ENCODE measurements at places on chromosomes 7 and 10. TPM values are rescaled to one million over a fixed set of nuclear protein-coding genes. Genes with fewer than 3 reads are reported as not detected.

CALY gene
- 0.69 TPM for total RNA-seq

KAZALD1 gene
- 0.61 TPM for total RNA-seq

CRYGN gene
- total RNA-seq = 2.3 TPM

PPP1R17 gene
- total RNA-seq = not detected

LRRC18 gene
- total RNA-seq = 1.4 TPM

DNA sequence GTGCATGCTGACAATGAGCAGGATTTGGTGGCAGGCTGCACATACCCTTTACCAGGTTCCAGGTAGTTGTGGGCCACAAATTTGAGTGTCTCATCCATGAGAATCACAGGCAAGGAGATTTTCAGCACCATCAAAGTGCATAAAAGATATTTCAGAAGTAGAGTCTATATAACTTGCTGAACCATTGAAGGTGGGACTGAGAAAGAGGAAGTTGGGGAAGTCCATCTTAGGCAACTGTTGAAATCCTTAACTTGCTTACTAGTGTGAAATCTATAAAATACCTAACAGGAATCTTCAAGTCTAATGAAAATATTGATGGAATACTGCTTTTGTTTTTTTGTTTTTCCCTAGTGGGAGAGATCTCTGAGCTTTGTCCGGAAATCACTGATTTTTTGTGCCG, 325.1 kb upstream of the PLXDC2 start:
- H3K27me3 ChIP-seq = no peaks in the 10 kb centered on the region
- no peak overlapping the region for H3K4me3 ChIP-seq
- DNase-seq = no peak
- no peaks in the 10 kb centered on the region for H3K4me1 ChIP-seq

DNA sequence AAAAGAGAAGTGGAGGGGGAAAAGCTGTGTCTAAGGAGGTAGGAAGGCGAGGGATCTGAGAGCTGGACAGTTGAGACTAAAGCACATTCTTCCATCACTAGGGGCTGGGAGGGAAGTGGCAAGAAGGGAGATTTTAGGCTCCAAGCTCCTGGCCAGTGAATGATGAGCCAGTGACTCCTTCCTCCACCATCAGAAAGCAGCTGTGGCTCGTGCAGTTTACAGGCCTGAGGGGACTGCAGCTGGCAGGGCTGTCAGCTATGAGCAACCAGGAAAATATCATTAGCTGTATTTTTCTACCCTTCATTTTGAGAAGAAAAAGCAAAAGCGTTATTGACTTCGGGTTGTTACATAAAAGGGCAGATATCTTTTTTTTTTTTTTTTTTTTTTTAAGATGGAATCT, 60.7 kb downstream of the GPAM start:
- DNase-seq = no peak
- no peaks in the 10 kb centered on the region for H3K4me1 ChIP-seq

DNA sequence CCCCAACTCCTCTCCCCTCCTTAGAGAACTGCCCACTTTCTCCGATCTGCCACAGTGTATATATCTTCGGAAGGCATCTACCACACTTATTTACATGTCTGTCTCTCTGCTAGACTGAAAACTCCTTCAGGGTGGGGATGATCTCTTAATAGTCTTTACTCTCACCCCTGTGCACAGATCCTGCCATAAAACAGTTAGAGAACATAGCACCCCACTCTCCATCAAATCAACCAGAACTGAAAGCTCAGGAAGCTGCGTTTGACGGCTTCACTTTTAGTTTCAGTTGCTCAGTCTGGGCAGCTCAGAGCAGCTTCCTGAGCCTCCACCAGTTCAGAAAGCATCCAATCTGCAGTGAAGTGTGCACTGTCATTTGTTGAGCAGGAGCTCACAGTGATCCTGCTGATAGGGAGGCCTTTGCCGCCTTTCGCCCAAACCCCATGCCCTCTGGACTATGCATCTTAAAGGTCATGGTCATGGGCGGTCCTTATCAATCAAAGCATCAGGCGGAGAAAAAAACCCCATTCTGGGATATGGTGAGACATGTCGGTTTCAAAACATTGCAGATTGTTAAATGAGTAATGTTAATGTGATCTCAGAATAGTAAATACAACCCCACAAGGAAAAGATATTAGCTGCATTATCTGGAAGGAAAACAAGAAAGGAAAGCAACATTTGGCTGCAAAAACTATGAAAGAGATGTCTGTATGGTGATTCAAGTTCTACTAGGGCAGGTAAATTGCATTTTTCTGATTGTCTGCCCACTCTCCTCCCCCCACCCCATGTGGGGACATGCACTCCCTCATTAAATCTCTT, 167.1 kb upstream of the ADO start:
- H3K4me1 ChIP-seq = peaks cover 10% of the 10 kb centered on the region
- H3K27me3 ChIP-seq = no peaks in the 10 kb centered on the region
- H3K4me3 ChIP-seq = no peak overlapping the region
- no peaks in the 10 kb centered on the region for H3K36me3 ChIP-seq

DNA sequence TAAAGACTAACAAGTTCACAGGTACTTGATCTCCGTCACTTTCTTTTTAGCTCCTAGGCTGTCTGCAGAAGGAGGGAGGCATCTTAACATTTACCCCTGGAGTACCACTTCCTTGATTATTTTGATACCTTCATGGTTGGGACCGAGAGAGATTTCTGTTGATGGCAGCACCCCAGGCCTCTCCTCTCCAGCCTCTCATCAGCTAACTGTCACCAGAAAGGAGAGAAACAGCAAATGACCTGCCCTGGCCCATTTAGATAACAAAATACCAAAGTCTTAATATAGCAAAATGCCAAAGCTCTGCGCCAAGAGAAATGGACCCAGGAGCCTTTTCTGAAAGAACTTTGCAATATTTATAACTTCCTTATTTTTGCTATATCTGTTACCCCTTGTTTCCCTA, 30.0 kb upstream of the KLHL7 start:
- no peaks in the 10 kb centered on the region for H3K36me3 ChIP-seq
- H3K27me3 ChIP-seq = no peaks in the 10 kb centered on the region
- no peak for DNase-seq
- no peak overlapping the region for H3K27ac ChIP-seq
- no peak overlapping the region for H3K4me3 ChIP-seq

DNA sequence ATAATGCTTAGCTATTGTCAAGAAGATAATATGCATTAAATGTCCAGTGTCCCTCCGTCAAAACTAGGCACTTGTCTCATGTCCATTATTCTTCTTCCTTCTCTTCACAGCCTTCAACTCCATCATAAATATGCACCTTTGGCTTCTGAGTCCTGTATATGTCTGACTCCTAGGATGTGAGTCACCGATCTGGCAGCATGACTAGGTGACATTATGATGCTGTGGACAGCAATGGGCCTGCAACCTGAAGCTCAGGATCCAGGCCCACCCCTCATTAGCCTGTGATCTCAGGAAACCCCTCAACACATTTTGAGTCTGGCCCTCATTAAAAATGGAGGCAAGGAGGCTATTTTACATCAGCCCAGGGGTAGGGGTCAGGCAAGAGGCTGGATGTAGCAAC, 362.5 kb upstream of the ZMIZ1 start:
- no peaks in the 10 kb centered on the region for H3K4me1 ChIP-seq
- no peak overlapping the region for H3K27ac ChIP-seq
- H3K4me3 ChIP-seq = no peak overlapping the region
- no peak for DNase-seq
- no peaks in the 10 kb centered on the region for H3K36me3 ChIP-seq
- H3K27me3 ChIP-seq = no peaks in the 10 kb centered on the region

DNA sequence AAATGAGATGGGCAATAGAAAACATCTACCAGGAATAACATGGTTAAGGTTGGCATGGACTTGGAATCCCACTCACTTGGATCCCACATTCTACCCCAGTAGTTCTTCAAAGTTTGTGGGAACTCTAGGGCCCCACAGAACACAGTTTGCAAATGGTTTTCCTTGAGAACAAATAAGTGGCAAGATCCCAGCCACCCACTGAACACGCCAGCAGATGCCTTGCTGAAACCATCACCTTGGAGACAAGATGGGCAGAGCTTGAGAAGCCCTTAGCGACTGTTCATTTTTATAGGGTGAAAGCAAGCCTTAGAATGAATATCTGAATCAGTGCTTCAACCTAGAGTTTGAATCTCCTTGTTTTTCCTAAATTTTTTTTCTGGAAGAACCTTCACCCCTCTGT, 349.1 kb downstream of the RPS24 start:
- H3K36me3 ChIP-seq = no peaks in the 10 kb centered on the region
- no peak overlapping the region for H3K4me3 ChIP-seq
- no peak overlapping the region for H3K27ac ChIP-seq
- DNase-seq = no peak

DNA sequence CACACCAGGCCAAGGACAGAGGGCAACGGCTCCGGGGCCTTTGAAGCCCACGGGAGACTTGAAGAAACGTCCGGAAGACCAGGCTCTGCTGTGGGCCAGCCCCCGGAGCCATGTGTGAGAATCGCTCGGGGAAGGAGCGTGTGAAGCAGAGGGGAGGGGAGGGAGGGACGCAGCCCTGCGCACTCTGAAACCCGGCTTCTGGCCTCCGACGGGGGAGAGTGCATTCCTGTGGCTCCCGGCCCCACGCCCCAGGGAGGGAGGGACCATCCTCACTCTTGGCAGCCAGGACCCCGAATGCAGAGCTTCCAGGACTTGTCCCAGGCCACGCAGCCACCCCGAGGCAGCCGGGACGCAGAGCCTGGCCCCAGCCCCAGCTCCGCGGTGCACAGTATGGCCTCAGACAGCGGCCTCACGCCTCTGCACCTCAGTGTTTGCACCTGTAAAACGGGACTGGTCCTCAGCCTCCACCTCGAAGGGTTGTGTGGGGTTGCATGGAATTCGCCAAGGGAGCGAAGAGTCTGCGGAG, 67.4 kb downstream of the PDGFA start:
- H3K27me3 ChIP-seq = no peaks in the 10 kb centered on the region
- no peaks in the 10 kb centered on the region for H3K36me3 ChIP-seq
- no peak overlapping the region for H3K4me3 ChIP-seq
- peak; percentile 54 for DNase-seq
- H3K27ac ChIP-seq = no peak overlapping the region
- no peaks in the 10 kb centered on the region for H3K4me1 ChIP-seq

DNA sequence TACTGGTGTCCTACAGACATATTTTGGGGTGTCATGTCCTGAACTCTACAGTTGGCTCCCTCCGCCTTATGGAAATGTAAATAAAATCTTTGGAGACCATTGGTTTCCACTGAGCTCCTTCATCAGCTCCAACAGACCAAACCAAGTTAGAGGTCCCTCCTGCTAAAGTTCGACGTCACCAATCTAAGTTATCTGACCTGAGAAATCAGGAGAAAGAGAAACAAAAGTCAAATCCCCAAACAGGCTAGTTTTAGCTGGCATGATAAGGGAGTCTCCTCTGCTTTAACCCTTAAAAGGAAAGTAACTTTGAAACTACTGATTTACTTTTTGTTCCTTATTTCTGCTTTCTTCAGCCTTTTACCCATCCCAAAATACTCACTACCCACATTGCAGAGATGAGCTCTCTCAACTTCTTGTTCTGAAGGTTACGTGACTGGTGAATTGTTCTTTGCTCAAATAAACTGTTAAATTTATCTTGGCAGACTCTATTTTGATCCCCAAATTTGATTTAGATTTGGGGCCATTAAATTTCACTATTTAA, 39.9 kb downstream of the AVL9 start:
- H3K27me3 ChIP-seq = no peaks in the 10 kb centered on the region
- no peak overlapping the region for H3K27ac ChIP-seq
- no peak overlapping the region for H3K4me3 ChIP-seq
- no peaks in the 10 kb centered on the region for H3K36me3 ChIP-seq
- DNase-seq = no peak

- H3K27me3 ChIP-seq = no peaks in the 10 kb centered on the region
- no peaks in the 10 kb centered on the region for H3K36me3 ChIP-seq
- no peak for DNase-seq
- no peaks in the 10 kb centered on the region for H3K4me1 ChIP-seq
- H3K4me3 ChIP-seq = no peak overlapping the region
- no peak overlapping the region for H3K27ac ChIP-seq
Measured at GRCh38 chr10:133013463-133013862, 71.1 kb upstream of the CFAP46 start.

DNA sequence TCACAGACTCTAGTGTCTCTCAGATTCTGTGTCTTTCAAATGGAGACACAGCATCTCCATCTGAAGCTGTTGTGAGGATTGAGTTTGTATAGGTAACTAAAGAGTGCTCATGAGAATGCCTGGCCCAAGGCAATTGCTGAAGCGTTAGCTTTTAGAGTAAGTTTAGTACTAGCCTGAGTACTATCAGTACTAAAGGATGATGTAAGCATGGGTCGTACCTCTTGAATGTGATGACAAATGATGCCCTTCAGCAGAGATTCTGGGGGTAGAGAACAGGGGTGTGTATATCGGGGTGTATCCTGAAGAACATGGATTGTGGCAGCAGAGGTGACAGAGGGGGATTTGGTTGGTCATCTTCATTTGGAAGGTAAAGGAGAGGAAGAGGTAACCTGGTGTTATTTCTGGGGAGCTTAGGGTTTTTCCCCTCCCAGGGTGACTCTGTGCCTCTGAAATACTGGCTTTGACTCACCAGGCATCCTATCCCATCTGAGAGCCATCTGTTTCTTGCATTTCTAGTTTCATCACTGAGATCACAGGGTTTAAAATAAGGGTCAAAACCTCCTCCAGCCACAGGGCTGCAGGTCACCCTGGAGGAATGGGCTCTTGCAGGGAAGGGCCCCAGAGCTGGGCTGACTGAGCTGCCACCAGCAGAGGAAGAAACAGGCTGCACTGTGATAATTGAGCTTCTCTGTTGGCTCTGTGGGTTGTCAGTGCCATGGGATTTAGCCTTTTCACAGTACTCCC, 756.0 kb downstream of the KCNMA1 start:
- no peak for DNase-seq
- H3K36me3 ChIP-seq = no peaks in the 10 kb centered on the region
- H3K4me3 ChIP-seq = no peak overlapping the region
- H3K4me1 ChIP-seq = no peaks in the 10 kb centered on the region
- H3K27ac ChIP-seq = no peak overlapping the region
- H3K27me3 ChIP-seq = no peaks in the 10 kb centered on the region

DNA sequence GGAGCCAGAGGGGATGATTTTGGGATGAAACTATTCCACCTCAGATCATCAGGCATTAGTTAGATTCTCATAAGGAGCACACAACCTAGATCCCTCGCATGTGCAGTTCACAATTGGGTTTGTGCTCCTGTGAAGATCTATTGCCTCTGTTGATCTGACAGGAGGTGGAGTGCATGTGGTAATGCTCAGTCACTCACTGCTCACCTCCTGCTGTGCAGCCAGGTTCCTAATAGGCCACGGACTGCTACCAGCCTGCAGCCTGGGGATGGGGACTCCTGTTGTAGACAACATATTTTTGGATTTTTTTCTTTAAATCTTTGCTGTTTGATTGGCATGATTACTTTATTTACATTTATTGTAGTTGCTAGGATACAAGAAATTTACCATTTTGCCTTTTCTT, 765.0 kb downstream of the INHBA start:
- peaks cover 2% of the 10 kb centered on the region for H3K27me3 ChIP-seq
- DNase-seq = no peak
- H3K36me3 ChIP-seq = no peaks in the 10 kb centered on the region
- H3K4me3 ChIP-seq = no peak overlapping the region

DNA sequence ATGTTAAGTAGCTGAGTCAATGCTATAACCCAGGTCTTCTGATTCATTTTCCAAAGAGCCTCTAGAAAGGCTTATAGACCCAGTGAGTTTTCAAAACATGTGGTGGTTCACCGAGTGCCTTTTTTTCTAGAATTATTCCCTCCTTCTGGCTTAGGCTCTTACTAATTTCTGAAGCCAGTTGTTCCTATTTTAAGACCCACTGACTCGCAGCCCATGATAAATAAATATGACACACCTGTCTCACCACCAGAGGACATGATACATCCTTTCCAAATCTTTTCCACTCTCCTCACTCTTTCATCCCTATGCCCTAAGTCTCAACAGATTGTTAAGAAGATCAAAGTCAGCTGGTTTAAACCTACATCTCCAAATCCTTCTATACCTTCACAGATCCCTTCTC, 126.0 kb upstream of the WNT16 start:
- H3K36me3 ChIP-seq = no peaks in the 10 kb centered on the region
- H3K4me3 ChIP-seq = no peak overlapping the region
- no peak overlapping the region for H3K27ac ChIP-seq
- no peaks in the 10 kb centered on the region for H3K27me3 ChIP-seq
- no peak for DNase-seq

All from ovary (tissue), 10 donors.